ENCODE measurements at places on chromosomes 13 and 19.

DNA sequence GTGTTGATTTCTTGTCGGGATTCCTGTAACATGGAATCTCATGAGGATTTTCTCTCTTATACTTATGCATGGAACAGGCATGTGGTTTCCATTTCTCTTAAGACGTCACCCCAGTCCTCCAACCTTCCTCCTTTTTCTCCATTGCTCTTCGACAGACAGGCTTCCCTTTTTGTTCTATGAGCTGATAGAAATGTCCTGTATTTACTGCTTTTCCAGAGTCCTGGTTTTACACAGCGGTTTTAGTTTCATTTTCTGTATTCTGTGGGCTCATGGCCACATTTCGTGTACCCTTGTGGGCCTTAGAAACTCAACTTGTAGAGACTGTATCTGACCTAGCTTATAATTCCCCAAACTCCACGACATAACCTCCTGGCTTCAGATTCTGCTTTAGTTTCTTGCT, 113.1 kb downstream of the PAN3 start:
- no peak for DNase-seq

DNA sequence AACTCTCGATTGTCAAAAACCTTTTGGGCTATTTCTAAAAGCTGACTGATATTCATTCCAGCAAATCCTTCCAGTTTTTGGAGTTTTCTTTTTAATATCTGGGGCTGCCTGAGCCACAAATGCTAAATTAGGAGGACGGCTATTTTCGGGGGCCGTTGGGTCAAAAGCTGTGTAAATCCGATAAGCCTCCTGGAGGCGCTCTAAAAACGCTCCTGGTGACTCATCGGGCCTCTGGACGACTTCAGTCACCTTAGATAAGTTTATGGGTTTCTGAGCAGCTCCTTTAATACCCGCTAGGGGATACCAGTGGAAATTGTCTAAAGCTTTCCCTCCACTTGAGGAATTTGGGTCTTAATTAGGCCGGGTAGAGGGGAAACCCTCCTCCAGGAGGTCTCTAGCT, 66.4 kb downstream of the ZNF730 start:
- no peak for DNase-seq

DNA sequence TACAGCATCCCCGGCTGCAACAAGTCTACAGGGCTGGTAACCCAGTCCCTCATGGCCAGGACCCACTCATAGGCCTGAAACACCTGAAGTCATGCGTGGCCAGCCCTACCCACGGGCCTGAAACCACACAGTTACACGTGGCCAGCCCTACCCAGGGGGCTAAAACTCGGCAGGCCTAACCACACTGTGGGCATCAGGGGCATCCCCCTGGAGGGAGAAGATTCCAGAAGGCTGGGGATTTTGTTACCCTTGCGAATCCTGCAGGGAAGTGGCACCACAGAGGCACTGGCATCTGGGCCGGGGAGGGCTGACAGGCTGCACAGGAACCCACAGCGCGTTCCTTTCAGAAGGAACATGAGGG, 48.4 kb upstream of the C13orf46 start:
- DNase-seq = no peak

GRCh38 chr13:44400736-44401135, 27.1 kb downstream of the SERP2 start:
- DNase-seq = no peak

- no peak for DNase-seq
Measured at GRCh38 chr13:80840316-80840976, 499.5 kb upstream of the SPRY2 start.

DNA sequence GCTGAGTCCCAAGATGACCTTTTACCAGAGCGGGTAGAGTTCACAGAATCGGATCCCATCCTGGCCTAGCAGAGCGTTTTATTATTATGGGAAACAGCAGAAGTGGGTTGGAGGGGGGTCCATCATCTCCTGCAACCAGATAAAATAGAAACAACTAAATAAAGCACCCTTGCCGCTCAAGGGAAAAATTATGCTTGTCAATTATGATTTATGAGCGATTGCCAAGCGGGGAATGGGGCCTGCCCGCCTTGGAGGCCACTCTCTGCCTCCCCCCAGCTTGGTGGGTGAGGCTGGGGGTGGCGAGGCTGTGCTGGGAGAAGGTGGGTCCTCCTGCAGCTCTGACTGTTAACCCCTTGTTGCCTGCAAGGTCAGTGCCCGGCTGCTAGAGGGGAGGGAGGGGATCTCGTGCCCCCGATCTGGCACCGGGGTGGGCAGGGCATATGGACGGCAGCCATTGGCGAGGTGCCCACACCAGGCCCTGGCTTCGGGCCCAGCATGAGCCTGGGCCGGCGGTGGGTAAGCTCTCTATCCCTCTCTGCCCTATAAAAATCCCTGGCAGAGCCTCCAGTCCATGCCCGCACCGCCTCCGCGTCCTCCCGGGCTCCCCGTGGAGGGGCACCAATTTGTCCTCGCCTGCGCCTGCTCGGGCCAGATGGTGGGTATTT, 129.1 kb downstream of the URI1 start:
- no peak for DNase-seq

- DNase-seq = no peak
Measured at GRCh38 chr13:50650592-50651504, 192.6 kb downstream of the DLEU7 start.

DNA sequence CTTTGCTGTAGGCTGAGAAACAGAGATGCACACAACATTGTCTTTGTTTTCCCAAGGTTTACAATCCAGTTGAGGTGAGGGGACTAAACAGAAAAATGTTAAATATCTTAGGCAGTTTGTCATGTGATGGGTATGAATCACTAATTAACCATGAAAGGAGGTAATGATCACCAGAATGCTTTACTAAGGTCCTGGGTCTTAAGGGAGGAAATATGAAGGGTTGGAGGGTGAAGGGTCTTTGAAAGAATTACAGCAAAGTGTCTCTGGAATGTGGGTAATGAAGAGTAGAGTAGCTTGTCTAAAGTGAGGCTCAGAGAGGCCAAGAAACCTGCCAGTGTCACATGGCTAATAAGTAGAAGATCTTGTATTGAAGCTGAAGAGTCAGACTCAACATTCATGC, 19.0 kb downstream of the BIVM start:
- no peak for DNase-seq

DNA sequence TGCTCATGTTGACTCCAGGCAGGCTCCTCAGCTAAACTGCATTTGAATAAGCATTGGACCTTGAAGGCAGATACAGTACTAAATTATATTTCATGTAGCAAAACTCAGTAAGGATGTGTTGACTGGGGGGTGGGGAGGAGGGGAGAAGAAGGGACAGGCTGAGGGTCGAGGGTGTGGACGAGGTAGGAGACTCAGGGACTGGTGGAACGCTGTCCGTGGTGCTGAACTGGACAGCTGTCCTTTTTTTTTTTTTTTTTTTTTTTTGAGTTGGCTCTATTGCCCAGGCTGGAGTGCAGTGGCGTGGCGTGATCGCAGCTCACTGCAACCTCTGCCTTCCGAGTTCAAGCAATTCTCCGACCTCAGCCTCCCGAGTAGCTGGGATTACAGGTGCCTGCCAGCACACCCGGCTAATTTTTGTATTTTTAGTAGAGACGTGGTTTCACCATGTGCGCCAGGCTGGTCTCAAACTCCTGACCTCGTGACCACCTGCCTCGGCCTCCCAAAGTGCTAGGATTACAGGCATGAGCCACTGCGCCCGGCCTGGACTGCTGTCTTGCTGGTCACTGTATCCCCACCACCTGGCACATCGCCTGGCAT, 33.2 kb upstream of the CASP14 start:
- no peak for DNase-seq

DNA sequence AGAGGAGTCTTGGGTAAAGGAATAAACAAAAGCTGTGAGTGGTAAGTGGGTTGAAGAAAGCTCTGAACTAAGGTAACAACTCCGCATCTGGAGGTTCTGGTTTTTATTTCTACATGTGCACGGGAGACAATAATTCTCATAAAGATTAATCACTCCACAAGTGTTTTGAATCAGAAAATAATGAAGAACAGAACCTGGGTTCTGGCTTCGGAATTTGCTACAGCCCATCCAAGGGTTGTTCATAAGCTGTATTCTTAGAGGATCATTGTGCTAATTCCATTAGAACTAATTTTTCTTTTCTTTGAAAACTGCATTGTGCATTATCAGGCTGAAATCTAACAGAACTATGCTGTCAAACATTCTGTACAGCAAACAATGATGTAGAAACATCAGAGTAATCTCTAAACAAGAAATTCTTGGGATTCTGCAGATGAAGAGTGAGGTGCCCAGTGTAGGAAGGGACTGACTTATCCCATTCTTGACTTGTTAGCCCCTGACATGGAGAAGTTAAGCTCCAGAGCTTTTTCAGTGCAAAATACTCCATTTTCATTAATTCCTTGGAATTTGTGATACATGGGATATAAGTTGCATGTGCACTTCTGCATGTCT, 368.2 kb downstream of the COG6 start:
- DNase-seq = no peak

GRCh38 chr13:49258089-49258796, 10.5 kb downstream of the CDADC1 start:
- DNase-seq = no peak

DNA sequence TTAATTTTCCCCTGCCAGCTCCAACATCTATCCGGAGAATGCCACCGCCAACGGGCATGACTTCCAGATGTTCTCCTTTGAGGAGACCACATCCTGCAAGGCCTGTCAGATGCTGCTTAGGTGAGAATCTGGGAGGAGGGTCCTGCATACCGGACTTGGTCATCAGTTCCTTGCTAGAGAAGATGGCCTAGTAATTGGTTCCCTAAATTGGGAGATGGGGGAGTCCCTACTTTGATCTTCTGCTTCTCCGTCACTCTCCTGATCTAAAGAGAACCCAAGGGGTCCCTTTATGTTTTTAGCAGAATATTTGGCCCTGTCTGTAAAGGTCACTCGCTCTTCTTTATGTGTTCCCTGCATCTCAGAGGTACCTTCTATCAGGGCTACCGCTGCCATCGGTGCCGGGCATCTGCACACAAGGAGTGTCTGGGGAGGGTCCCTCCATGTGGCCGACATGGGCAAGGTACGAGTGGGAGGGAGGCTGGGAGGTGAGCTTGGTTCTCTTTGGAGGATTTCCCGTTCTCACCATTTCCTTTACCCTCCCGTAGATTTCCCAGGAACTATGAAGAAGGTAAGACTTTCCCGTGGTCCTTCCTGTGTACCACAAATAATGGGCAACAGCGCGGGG, 54.1 kb upstream of the ADGRE1 start:
- DNase-seq = no peak

GRCh38 chr13:46561691-46562090, 8.7 kb downstream of the LRCH1 start:
- no peak for DNase-seq

- no peak for DNase-seq
Measured at GRCh38 chr19:43616954-43617353, 2.5 kb downstream of the ZNF428 start.

DNA sequence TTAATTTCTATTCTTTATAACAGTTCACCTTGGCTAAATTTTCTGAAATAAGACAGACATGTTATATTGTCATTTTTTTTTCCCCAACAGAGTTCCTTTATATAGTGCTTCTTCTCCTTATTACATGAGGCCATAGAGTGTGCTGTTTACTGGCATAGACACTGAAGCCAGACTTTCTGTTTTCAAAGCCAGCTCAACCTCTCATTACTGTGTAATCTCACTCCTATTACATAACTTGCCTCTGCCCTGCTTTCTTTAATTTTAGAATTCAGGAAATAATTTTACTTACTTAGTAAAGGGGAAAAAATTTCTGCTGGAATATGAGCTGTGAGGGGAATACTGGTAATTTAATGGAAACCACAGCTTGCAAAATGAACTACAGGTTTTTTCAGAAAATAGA, 1380.4 kb downstream of the SLITRK1 start:
- no peak for DNase-seq

GRCh38 chr13:73850104-73850873, 283.9 kb downstream of the KLF12 start:
- DNase-seq = no peak

DNA sequence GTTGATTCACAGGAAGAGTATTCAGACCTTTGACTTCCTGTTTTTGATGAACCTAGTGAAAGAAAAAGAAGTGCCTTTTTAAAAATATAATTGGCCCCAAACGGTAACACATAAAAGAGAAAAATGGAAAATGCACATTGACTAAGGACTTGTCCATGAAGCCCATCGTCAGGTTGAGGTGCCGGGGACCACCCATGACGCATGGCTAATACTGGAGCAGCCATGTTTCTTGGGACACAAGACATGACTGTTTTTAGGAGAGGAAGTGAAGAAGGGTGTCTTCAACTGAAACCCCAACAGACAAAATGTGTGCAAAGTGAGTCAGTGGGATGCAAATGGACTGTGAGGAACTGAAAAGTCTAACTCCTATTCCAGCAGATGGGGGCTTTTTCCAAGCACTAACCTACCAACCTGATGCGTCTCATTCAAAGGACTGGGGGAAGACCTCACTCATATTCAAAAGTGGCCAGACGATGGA, 459.4 kb downstream of the FOXO1 start:
- no peak for DNase-seq

DNA sequence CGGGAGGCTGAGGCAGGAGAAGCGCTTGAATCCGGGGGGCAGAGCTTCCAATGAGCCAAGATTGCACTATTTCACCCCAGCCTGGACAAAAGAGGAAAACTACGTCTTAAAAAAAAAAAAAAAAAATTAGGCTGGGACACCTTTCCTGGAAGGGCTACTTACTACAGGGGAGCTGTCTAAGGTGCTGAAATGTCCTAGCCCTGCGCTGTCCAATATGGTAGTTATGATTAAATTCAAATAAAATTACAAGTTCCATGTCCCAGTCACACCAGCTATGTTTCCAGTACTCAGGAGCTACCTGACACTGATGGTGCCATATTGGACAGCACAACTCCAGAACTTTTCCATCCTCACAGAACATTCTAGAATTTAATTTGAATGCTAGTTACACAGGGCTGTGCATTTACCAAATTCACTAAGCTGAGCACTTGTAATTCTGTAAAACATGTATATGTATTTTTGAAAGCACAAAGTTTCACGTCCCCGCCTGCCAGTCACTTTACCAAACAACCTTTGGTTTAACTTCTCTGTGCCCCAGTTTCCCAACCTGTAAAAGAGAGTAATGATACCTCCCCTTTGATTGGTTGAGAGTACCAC, 9.2 kb upstream of the ZSCAN22 start:
- DNase-seq = peak; percentile 25

GRCh38 chr13:86426437-86426836, 627.2 kb upstream of the SLITRK6 start:
- no peak for DNase-seq

- no peak for DNase-seq
Measured at GRCh38 chr13:92864584-92865284, 361.9 kb upstream of the GPC6 start.

- no peak for DNase-seq
Measured at GRCh38 chr19:14748601-14749000, 29.8 kb downstream of the ADGRE2 start.

DNA sequence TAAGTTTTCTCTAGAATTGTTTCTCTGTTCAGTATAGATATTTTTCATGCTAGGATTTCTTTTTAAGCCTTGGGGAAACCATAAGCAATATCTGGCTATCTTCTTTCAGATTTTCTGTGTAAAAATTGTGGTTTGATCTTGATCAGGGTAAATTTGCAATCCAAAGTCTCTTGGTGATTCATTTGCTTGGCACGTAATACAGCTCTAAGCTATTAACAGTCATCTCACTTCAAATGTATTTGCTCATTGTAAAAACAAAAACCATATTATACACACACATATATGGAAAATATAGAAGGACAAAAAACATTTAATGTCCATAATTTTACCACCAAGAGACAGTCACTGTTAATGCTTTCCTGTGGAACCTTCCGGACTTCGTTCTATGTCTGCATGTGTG, 191.0 kb downstream of the SHISA2 start:
- DNase-seq = peak; percentile 35

GRCh38 chr13:24038405-24038804, 122.1 kb upstream of the SPATA13 start:
- no peak for DNase-seq

- DNase-seq = no peak
Measured at GRCh38 chr19:47633517-47633916, 24.6 kb downstream of the BICRA start.
